ENCODE measurements at places on chromosomes 3 and 15.

- DNase-seq = no peak
These were observed 133.6 kb upstream of the RAP2B start for GRCh38 chr3:153028381-153028780.

- no peak for DNase-seq
These were observed 56.6 kb downstream of the ETV5 start for GRCh38 chr3:186052096-186052840.

DNA sequence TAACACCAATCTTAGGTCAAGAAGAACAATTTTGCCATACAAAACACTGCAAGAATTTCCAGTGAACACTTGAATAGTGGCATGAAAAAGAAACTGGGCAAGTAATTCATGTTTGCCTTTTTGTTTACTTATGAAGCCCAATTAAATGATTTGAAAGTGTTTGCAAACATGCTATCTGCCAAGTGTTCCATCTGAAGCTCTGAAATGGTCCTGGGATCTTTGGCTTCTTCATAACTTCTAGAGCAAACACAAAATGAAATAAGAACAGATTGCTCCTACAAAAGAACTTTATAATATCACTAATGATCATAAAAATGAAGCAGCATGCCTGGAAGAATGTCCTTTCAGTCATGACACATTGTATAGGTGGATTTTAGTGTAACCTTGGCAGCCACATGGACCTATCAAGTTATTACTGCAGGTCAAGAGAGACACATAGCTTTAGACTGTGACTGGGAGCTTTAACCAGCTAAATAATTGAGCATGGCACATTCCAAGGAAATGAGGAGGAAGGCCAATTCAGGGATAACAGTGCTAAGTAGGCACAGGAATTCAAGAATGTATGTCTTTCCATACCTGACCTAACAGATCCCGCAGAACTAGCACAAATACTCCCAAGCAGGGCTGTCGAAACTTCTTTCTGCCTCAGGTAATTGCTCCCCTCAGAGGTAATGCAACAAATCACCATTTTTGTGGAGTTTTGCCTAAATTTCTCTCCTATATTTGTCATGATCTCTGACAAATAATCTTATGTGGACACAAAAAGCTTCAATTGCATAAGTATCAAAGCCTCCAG is 144.6 kb downstream of the DUT start:
- no peak for DNase-seq

DNA sequence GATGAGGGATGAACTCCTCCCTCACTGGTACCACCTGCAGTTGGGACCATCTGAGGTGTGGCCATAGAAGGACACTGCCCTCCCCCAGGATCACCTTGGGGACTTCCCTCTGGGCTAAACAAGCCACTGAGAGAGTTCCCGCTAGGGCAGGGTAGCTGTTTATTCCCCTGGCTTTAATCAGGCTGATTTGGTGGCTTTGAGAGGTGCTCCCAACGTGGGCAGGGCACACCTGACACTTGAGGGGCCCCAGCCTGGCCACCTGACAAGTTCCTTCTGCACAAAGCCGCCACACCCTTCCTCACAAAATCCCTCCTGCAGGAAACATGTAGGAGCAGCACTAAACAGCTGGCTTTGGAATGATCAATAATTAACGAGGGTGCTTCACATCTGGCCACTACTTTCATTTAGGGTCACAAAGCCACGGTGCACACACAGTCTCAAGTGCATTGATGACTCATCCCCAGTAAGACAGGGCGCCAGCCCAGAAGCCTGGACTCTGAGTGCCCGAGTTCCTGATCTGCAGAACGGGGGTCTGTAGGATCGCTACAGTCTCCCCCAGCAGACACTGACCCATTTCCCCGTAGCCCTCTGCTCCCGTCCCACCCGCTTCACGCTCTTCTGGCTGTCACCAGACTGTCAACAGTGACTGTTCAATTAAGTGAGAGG is 75.1 kb downstream of the ATP10A start:
- DNase-seq = no peak

GRCh38 chr15:74229686-74230085 is 6.4 kb upstream of the CCDC33 start:
- DNase-seq = no peak

DNA sequence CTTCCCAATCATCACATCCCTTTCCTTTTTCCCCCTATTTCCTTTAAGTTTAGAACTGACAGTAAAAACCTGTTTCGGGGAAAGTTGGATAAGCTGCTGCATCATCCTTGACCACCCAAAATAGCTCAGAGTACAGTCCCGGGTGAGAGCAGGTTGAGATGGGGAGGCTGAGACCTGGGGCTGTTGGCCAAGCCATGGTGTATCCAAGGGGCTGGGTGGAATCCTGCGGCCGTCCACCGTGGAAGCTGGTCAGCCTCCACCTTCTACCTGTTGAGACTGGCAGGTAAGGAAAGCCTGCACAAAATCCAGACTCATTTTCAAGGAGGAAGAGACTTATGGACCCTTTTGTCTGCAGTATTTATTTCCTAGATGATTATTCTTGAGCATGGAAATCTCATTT is 128.2 kb upstream of the PLXNA1 start:
- no peak for DNase-seq

Data from stimulated activated CD4-positive, alpha-beta T cell treated with anti-CD3 and anti-CD28 coated beads, TNF-alpha, amount 100 ng/mL, for 1 hour (primary cell).